Mammary microvascular endothelial cell (primary cell): ENCODE measurements at places on chromosomes 2 and 18. TPM values are rescaled to one million over a fixed set of nuclear protein-coding genes. Genes with fewer than 3 reads are reported as not detected.

Gene TMEM185B
- 33.5 and 35.8 TPM in 2 replicates for total RNA-seq

Gene TEX44
- total RNA-seq, result not detected in 2 replicates

Gene TXNDC2
- not detected in 2 replicates for total RNA-seq

Gene SRD5A2
- total RNA-seq, result not detected in 2 replicates

Gene AQP12B
- not detected in 2 replicates for total RNA-seq

Gene TNS1
- 29.8 and 34.9 TPM in 2 replicates for total RNA-seq

Gene CTAGE1
- not detected in 2 replicates for total RNA-seq

Gene ACMSD
- not detected in 2 replicates for total RNA-seq

Gene AKAIN1
- not detected in 2 replicates for total RNA-seq

Gene SCN9A
- 0.30 and 1.00 TPM in 2 replicates for total RNA-seq

Gene UGT1A5
- total RNA-seq, result not detected in 2 replicates

Gene NT5C1B
- total RNA-seq, result not detected in 2 replicates

Gene KIDINS220
- total RNA-seq, result 31.3 and 31.5 TPM in 2 replicates

Gene NTSR2
- not detected in 2 replicates for total RNA-seq

Gene AQP12A
- not detected in 2 replicates for total RNA-seq

Gene MCFD2
- 174 and 187 TPM in 2 replicates for total RNA-seq

Gene HOXD13
- not detected in 2 replicates for total RNA-seq

Gene GKN1
- total RNA-seq, result not detected in 2 replicates

Gene IL36RN
- total RNA-seq, result not detected in 2 replicates

Gene TMEM17
- total RNA-seq, result 1.4 and 2.0 TPM in 2 replicates

Gene ACADL
- not detected in 2 replicates for total RNA-seq

Gene SFT2D3
- 5.4 and 7.8 TPM in 2 replicates for total RNA-seq

Gene IMP4
- 114 TPM in 2 replicates for total RNA-seq

Gene RPIA
- total RNA-seq, result 9.9 and 13.0 TPM in 2 replicates

Gene NGEF
- 0.53 and 1.1 TPM in 2 replicates for total RNA-seq

Gene SERPINB7
- not detected in 2 replicates for total RNA-seq

Gene ALK
- not detected in 2 replicates for total RNA-seq
